ENCODE measurements at places on chromosomes 7 and 10. TPM values are rescaled to one million over a fixed set of nuclear protein-coding genes. Genes with fewer than 3 reads are reported as not detected.

The NKX2-3 gene
- total RNA-seq: not detected

The VPS41 gene
- 79.8 TPM for total RNA-seq

The SEMA3A gene
- total RNA-seq: 1.7 TPM

The PODXL gene
- 264 TPM for total RNA-seq

The PLXDC2 gene
- total RNA-seq: 0.53 TPM

The LIPK gene
- not detected for total RNA-seq

The FAM13C gene
- total RNA-seq: not detected

The PON1 gene
- not detected for total RNA-seq

The ARL3 gene
- total RNA-seq: 10.6 TPM

The CDC14C gene
- not detected for total RNA-seq

The UCN3 gene
- not detected for total RNA-seq

The TCF7L2 gene
- 21.8 TPM for total RNA-seq

The TMEM229A gene
- not detected for total RNA-seq

The CPEB3 gene
- 2.3 TPM for total RNA-seq

The EBLN1 gene
- not detected for total RNA-seq

The CALCR gene
- total RNA-seq: not detected

The FAM237B gene
- total RNA-seq: not detected
